Endodermal cell (in vitro differentiated cells): ENCODE measurements at places on chromosomes 3 and 15. TPM values are rescaled to one million over a fixed set of nuclear protein-coding genes. Genes with fewer than 3 reads are reported as not detected.

DNA sequence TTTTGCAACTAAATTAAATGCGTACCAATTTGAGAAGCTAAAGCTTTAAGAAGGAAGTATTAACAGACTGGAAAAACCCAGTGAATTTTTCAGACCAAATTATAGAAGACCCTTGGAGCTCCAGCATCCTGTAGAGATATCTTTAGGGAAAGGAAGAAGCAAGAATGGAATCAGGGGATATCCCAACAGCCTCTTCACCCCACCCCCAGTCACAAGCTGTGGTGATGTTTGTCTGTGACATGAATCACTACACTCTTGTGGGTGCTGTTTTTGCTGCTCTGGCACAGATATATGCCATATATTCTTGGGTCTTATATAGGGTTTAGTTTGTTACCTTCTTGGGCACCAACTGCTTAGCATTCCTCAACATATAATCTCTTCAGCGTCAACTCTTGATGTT is 78.5 kb upstream of the BCL6 start:
- no peaks in the 10 kb centered on the region for H3K27me3 ChIP-seq
- H3K4me3 ChIP-seq = no peak overlapping the region
- DNase-seq = no peak
- H3K36me3 ChIP-seq = no peaks in the 10 kb centered on the region
- no peaks in the 10 kb centered on the region for H3K4me1 ChIP-seq

GRCh38 chr3:71655061-71655460 is 70.1 kb downstream of the EIF4E3 start:
- no peaks in the 10 kb centered on the region for H3K36me3 ChIP-seq
- no peaks in the 10 kb centered on the region for H3K4me1 ChIP-seq
- no peak overlapping the region for H3K27ac ChIP-seq
- no peak overlapping the region for H3K4me3 ChIP-seq
- H3K27me3 ChIP-seq = no peaks in the 10 kb centered on the region

- H3K36me3 ChIP-seq = no peaks in the 10 kb centered on the region
- no peak overlapping the region for H3K4me3 ChIP-seq
- H3K27me3 ChIP-seq = no peaks in the 10 kb centered on the region
These were observed 28.2 kb upstream of the CCDC50 start for GRCh38 chr3:191301017-191301416.

GRCh38 chr15:40046721-40047414 is 7.9 kb upstream of the SRP14 start:
- peaks cover 2% of the 10 kb centered on the region for H3K4me1 ChIP-seq
- no peak overlapping the region for H3K27ac ChIP-seq
- no peak for DNase-seq
- no peak overlapping the region for H3K4me3 ChIP-seq

PSMD6 gene
- total RNA-seq = 109 and 111 TPM in 2 replicates

SLC38A3 gene
- 1.5 to 8.2 TPM (median 2.0 TPM) in 3 replicates for total RNA-seq
